ENCODE measurements at places on chromosomes 1 and 21. TPM values are rescaled to one million over a fixed set of nuclear protein-coding genes. Genes with fewer than 3 reads are reported as not detected.

Gene FCGR3A
- polyA plus RNA-seq: not detected

Gene DPYD
- polyA plus RNA-seq: 5.1 TPM

Gene BMP8B
- 2.3 TPM for polyA plus RNA-seq

Gene NTNG1
- polyA plus RNA-seq: not detected

Gene CLK2
- 37.5 TPM for polyA plus RNA-seq

Gene RIMS3
- 1.5 TPM for polyA plus RNA-seq

Gene FMO4
- 0.43 TPM for polyA plus RNA-seq

Gene TMIGD3
- polyA plus RNA-seq: not detected

Gene MTMR11
- polyA plus RNA-seq: 14.5 TPM

GRCh38 chr1:216653001-216653400 is 70.2 kb downstream of the ESRRG start:
- DNase-seq: no peak

DNA sequence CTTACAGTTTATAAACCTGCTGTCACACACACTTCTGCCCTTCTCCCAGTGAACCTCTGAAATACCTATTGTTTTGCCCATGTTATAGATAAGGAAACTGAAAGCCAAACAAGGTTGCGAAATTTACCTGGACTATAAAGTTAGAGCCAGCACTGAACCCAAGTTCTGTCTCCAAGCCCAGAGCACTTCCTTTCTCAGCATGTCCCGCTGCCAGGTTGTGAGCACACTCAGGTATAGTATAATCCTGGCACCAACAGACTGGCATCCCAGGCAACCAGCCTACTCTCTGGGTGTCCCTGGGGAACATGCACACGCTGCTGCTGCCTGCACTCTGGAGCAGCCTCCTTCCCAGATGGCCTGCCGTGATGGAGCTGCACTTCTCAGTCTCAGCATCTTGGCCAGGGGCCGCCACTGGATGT is 45.1 kb downstream of the PGBD5 start:
- no peak for DNase-seq

GRCh38 chr1:44650159-44650831 is 24.0 kb downstream of the TMEM53 start:
- no peak for DNase-seq

DNA sequence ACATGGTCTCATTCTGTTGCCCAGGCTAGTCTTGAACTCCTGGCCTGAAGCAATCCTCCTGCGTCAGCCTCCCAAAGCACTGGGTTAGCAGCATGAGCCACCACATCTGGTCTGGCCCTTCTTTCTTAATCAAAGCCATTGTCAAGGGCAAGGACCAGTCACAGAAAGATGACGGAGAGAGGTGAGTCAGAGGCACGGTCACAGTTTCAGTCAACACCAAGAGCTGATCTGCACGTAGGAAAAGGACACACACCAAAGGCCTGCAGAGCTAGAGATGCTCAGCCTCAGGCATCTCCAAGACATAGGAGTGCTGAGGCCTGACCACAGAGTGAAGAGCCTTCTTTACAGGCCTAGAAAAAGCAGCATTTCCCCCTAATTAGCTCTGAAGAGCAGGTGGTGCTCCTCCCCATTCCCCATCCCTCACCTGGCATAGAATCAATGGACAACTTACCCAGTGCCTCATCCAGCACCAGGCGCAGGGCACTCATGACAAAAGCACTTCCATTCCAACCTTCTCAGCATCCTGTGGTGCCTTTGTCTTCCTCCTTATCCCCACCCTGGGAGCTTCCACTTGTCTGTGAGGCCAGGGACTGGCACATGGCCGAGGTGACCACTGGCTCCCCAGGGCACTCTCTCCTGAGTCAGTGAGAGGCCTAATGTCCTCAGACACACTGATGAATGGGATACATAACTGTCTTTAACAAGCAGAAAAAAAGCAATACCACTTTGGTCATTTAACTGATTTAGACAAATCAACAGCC is 139.8 kb downstream of the AJAP1 start:
- DNase-seq: no peak

- peak; percentile 74 for DNase-seq
These were observed 11.4 kb downstream of the UBASH3A start for GRCh38 chr21:42414928-42415769.

DNA sequence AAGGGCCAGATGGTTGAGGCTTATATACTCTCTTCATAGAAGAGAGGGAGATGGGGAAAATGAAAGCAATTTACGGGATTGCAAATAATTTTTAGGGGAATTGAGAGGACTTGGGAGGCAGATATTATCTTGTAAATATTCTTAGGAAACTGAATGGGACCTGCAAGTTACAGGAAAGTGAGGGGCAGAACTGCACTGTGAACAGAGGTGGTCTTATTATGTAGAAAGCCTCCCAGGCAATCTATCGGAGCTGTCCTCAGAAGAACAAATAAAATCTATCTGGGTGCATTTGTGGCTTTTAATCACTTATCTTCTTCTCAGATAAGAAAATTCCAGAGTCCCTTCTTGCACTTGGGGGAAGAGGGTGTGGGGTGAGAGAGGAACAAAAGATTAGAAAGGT is 223.5 kb downstream of the RHOU start:
- no peak for DNase-seq

- DNase-seq: no peak
These were observed 87.6 kb downstream of the GFI1 start for GRCh38 chr1:92399076-92399475.

GRCh38 chr21:46027851-46028493 is 46.4 kb downstream of the COL6A1 start:
- DNase-seq: no peak

- DNase-seq: no peak
These were observed 204.9 kb downstream of the KCNJ6 start for GRCh38 chr21:37711286-37711829.

GRCh38 chr1:248589334-248589733 is 8.2 kb downstream of the OR2T10 start:
- DNase-seq: no peak

DNA sequence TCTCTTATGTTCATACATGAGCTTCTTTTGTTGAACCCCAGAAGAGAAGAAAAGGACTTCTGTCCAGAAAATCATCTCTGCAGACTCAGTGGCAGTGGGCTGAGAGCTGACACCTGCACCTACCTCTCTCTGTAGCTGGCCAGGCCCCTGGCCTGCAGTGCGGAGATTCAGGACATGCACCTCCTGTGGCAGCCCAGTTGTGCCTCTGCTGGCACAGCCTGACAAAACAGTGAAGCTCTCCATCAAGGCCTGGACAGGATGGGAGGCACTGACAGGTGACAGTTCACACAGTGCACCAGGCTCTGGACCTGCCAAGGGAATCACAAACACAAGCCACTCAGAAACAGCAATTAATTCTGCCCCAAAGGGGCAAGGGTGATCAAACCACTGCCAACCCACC is 88.8 kb downstream of the TGFBR3 start:
- DNase-seq: no peak

DNA sequence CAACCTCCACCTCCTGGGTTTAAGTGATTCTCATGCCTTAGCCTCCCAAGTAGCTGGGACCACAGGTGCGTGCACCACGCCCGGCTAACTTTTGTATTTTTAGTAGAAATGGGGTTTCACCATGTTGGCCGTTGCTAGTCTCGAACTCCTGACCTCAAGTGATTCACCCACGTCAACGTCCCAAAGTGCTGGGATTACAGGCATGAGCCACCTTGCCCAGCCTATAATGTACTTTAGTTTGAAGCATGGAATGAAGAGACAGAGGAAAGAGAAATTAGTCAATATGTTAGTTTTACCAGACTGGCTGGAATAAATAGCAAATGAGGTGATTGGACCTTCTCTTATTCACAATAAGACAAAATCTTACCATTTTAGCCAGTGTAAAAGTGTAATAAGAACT is 89.0 kb downstream of the GTF2B start:
- DNase-seq: no peak

DNA sequence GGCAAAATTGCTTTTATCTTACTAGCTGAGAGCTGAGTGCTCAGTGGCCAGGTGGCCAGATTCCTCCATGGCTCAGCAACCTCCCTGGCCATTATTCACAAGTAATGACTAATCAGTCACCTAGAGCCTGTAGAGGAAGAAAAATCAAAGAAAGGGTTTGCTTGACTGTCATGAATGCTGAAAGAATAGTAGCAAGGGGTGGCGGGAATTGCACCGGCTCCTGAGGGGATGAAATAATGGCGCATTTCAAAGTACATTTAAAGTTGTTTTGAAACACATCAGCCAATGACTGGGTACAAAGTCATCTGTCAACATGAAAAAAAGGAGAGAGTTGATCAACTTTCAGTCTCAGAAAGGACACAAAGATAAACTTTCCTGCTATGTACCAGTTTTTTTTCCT is 99.5 kb downstream of the OMA1 start:
- DNase-seq: no peak

DNA sequence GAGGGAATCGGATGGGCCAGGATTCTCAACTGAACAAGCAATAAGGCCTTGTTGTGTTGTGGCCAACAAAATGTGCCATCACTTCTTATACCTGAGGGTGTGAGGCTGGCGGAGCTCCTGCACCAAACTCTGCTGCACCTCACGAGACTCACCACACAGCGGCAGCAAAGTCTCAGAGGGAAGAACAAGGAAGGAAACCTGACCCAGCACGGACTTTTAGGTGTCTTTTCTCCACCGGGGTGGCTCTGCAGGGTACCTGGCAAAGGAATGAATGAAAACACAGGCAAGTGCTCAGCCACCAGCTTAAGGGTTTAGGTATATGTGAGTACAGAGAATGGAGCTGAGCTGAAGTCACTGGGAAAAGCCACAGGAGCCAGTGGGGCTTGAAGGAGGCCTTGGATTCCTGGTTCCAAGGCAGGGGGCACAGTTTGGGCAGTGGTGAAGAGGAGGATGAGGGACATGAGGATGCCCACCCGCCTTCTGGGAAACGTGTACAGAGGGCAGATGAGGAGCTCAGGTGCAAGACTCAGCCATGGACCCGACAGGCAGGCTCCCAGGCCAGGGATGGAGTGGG is 31.1 kb upstream of the HSD3B1 start:
- peak; percentile 40 for DNase-seq

GRCh38 chr1:28437264-28437923 is 67.9 kb downstream of the PHACTR4 start:
- peak; percentile 75 for DNase-seq

- no peak for DNase-seq
These were observed 28.9 kb downstream of the OLFM3 start for GRCh38 chr1:101967871-101968270.

- no peak for DNase-seq
These were observed 3.4 kb downstream of the PPP2R5A start for GRCh38 chr1:212288615-212289014.

DNA sequence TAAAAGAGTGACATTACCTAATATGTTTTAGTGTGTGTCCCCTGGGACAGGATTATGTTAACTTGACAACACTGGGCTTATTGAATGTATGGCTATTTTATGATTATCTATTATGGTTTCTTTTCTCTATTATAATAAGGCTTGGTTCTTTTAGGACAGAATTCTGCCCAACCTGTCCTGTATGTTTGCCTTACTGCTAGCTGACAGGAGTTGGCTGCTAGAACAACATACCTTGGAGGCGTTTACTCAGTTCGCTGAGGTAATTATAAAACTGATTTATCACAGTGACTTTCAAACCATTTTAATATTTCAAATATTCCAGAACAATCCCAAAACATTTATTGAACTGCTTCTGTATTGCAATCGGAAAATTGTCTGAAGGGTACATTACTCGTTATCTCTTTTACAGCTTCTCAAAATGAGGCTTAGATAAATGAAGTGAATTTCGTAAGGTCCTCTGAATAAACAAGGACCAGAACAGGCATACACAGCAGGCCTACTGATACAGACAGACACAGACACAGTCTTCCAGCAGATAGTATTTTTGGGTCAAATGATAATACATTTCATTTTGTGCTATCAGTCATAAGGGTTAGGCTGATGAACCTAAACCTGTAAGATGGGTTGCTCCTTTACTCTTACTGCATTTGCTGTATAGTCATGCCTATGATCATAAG is 44.2 kb downstream of the SCYL3 start:
- no peak for DNase-seq

DNA sequence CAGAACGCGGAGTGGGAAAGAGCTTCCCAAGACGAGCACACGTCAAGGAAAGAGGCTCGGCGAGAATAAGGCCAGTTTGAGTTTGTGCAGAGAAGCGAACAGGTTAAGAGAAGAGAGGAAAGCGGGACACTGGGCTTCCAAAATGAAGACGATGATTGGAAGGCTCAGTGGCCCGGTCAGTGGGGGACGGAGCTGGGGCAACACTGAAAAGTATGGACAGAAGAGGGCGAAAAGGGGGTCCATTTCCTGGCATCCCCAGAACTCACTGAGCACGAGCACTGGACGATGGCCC is 258 bp downstream of the CCT3 start:
- no peak for DNase-seq

DNA sequence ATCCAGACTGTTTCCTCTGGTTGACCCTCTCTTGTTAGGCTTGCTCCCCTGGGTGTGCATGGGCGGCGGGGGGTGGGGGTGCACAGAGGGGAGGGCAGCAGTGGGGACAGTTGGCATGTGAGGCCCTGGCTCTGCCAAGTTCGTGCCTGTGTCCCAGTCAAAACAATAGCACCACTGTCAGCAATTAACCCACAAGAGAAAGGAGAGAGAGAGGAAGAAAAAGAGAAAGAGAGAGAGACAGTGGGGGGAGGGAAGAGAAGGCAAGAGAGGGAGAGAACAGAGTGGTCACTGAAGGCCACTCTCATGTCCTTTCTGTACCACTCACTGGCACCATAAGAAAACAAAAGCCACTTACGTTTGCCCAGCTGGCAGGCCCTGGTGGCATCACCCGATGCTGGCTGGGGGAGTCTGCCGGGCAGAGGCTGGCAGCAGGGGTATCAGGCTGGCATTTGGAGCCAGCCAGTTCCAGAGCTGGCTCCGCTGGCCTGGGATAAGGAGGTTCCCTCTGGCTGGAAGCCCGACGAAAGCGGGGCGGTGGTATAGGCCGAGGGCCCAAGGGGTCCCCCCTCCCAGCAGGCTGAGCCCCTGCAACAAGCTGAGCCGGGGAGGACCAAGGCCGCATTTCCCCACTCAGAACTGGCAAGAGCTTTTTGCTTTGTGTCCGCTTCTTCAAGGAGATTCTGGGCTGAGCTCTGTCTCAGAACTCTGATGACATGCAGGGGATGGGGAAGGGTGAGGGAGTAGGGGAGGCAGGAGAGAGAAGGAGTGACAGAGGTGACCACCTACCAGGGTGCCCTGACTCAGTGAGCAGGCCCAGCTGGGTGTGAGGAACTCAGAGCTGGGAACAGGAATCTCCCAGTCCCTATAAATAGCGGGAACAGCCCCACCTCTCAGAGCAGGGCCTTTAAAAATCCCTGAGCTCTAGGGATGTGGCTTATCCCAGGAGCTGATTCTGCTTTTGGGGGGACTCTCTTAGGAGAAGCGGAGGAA is 27.9 kb downstream of the PIK3C2B start:
- DNase-seq: no peak

GRCh38 chr21:32797679-32798078 is 26.1 kb upstream of the PAXBP1 start:
- no peak for DNase-seq
